ENCODE measurements at places on chromosomes 6 and 20.

DNA sequence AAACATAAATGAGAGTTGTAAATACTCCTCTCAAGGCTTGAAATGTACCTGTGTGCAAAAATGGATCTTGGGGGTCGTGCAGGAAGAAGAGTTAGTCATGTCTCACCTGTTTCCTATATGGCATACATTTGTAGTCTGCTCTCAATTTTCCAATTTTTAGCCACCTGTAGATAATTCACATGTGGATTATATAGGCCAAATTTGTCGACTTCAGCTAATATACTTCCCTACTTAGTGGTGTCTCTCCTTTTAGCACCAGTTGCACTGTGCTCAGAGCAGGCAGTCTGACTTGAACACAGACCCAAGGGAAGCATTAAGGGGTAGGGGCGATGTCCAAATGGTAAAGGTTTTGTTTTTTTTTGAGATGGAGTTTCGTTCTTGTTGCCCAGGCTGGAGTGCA lies 1.9 kb downstream of the RBM24 start:
- no peak overlapping the region for H3K4me3 ChIP-seq
- peaks cover 5% of the 10 kb centered on the region for H3K36me3 ChIP-seq
- H3K27ac ChIP-seq, result peak overlapping the region; percentile 97
- H3K4me1 ChIP-seq, result no peaks in the 10 kb centered on the region
- DNase-seq, result no peak

GRCh38 chr20:43838703-43839060 lies 76.0 kb upstream of the TOX2 start:
- no peak for DNase-seq
- H3K36me3 ChIP-seq, result no peaks in the 10 kb centered on the region
- H3K4me3 ChIP-seq, result no peak overlapping the region
- H3K27ac ChIP-seq, result no peak overlapping the region
- H3K4me1 ChIP-seq, result no peaks in the 10 kb centered on the region

GRCh38 chr6:163585932-163586437 lies 171.5 kb downstream of the QKI start:
- peak overlapping the region; percentile 59 for H3K27ac ChIP-seq
- DNase-seq, result no peak
- peaks cover 5% of the 10 kb centered on the region for H3K4me1 ChIP-seq
- H3K36me3 ChIP-seq, result no peaks in the 10 kb centered on the region
- H3K4me3 ChIP-seq, result no peak overlapping the region

- peak overlapping the region; percentile 64 for H3K27ac ChIP-seq
- no peaks in the 10 kb centered on the region for H3K27me3 ChIP-seq
- H3K4me1 ChIP-seq, result peaks cover 39% of the 10 kb centered on the region
- no peak overlapping the region for H3K4me3 ChIP-seq
These were observed 121.0 kb downstream of the PREX1 start for GRCh38 chr20:48706710-48707365.

GRCh38 chr20:46720776-46721425 lies 11.5 kb downstream of the SLC2A10 start:
- H3K36me3 ChIP-seq, result peaks cover 7% of the 10 kb centered on the region
- H3K27me3 ChIP-seq, result no peaks in the 10 kb centered on the region
- no peak overlapping the region for H3K27ac ChIP-seq
- no peak for DNase-seq

- H3K36me3 ChIP-seq, result no peaks in the 10 kb centered on the region
- H3K27ac ChIP-seq, result no peak overlapping the region
- no peak for DNase-seq
- no peak overlapping the region for H3K4me3 ChIP-seq
- no peaks in the 10 kb centered on the region for H3K27me3 ChIP-seq
These were observed 82.4 kb downstream of the MAFB start for GRCh38 chr20:40606660-40607059.

DNA sequence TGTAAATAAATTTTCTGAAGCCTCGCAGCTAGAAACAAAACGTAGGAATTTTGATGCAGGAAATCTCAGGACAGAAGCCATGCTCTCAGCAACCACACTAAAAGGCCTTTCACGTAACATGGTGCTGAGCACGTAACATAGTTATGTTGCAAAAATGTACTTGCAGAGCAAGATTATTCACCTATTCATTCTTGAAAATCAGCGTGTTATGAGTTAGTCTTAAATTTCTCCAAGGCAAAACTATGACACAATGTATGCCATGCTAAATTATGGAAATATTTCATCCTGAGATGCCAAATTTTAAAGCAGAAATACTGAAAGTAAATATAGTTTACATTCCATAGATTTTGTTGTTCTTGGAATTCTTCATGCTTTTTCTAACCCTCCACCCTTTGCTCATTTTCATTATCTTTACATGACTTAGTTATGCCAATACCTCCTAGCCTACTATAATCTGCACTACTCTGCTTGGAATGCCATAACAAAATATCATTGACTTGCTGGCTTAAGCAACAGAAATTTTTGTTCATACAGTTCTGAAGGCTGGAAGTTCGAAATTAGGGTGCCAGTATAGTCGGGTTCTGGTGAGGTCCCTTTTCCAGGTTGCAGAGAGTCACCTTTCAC lies 179.8 kb upstream of the BMP5 start:
- H3K27ac ChIP-seq, result no peak overlapping the region
- H3K36me3 ChIP-seq, result peaks cover 24% of the 10 kb centered on the region
- no peak for DNase-seq

DNA sequence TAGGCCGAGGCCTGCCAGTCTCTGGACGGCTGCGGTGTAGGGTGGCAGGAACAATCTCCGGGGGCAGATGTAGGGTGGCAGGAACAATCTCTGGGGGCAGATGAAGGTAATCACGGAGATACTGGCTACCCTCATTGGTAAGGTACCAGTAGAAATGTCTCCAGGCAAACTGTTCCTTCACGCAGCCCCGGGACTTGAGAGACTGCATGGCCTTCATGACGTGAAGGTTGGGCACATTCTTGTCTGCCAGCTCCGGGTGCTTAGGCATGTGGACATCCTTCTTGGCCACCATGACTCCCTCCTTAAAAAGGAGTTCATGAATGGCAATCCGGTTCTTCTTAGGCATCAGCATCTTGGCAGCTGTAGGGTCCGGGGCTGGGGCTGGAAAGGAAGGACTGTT lies 6.1 kb downstream of the FAM110A start:
- DNase-seq, result no peak
- no peak overlapping the region for H3K27ac ChIP-seq
- no peaks in the 10 kb centered on the region for H3K27me3 ChIP-seq
- no peak overlapping the region for H3K4me3 ChIP-seq
- peaks cover 29% of the 10 kb centered on the region for H3K4me1 ChIP-seq

DNA sequence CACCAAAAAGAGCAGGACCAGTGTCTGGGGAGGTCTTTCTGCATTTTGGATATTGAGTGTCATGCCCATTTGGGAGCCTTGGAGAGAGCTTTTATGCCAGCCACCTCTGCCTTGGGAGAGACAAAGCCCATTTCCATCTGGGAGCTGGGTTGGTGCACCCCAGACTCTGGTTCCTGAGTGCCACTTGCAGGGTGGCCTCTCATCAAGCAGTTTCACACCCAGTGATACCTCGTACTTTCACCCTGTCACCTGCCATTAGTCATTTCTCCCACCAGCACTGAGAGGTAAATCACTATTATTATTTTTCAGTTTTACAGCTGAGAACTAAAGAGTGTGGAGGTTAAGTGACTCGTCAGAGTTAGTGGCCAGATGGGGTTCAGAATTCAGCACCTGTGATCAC lies 94.7 kb downstream of the PTPRT start:
- H3K27ac ChIP-seq, result no peak overlapping the region
- no peak for DNase-seq
- no peak overlapping the region for H3K4me3 ChIP-seq
- H3K36me3 ChIP-seq, result no peaks in the 10 kb centered on the region

DNA sequence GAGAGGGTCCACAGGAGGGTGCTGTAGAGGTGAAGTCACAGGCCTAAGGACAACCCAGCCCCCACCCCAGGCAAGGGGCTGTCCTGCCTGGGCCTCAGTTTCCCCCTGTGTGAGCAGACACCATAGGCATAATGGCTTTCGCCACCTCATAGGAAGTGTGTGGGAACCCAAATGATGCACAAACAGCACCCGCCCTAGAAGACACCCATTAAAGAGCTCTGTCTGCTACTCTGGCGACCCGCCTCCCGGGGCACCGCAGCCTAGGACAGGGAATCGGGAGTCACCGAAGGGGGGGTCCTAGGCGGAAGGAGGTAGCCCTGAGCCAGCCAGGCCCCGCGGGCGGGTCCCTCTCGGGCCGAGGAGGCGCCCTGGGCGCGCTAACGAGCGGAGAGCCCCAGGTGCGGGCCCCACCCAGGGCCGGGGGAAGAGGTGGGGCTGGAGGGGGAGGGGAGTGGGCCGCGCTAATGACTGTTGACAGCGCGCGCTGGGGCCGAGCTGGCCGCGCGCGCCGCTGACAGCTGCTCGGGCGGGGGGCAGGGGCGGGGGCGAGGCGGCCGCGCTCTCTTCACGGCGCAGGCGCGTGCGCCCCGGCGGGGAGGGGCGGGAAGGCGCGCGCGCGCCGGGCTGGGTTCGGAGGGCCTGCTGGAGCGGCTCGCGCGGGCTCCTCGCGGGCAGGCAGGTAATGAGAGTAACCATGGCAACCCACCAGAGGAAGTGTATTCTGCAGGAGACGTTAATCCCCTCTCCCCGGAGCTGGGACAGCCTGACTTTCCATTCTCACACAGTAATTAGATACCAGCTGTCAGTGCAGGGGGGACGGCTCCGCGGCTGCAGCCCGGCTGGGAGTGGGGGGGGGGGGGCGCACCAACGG lies 48.9 kb downstream of the NOL4L start:
- H3K27me3 ChIP-seq, result no peaks in the 10 kb centered on the region
- H3K4me3 ChIP-seq, result peak overlapping the region; percentile 6
- H3K27ac ChIP-seq, result no peak overlapping the region
- peak; percentile 70 for DNase-seq
- H3K4me1 ChIP-seq, result peaks cover 23% of the 10 kb centered on the region

DNA sequence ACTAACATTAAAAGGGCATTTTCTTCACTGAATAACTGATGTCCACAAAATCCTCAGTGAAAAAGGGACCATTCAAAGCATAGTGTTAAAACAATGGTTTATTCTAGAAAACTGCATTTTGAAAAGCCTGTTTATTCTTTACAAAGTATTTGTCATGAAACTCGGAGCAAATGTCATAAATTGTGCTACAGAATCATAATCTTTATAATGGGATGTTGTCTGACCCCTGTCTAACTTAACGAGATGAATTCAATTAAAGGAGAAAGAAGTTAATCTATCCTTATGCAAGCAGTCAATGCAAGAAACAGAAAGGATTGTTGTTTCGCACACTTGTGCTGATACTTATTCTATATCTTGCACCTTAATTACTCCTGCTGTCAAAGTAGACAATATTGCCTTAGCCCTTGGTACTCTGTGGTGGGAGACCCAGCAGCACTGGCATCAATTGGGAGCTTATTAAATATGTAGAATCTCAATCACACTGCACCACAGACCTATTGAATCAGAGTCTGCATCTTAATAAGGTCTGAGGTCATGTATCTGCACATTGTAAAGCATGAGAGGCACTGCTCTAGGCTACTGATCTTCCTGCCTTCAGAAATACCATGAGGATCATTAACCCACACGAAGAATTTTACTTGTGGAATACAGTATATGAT lies 708.3 kb downstream of the HDGFL1 start:
- no peak for DNase-seq
- no peak overlapping the region for H3K27ac ChIP-seq
- no peak overlapping the region for H3K4me3 ChIP-seq
- no peaks in the 10 kb centered on the region for H3K27me3 ChIP-seq
- no peaks in the 10 kb centered on the region for H3K36me3 ChIP-seq

- H3K4me1 ChIP-seq, result no peaks in the 10 kb centered on the region
- H3K4me3 ChIP-seq, result no peak overlapping the region
- H3K27ac ChIP-seq, result no peak overlapping the region
- no peak for DNase-seq
- no peaks in the 10 kb centered on the region for H3K27me3 ChIP-seq
These were observed 18.9 kb downstream of the SPDEF start for GRCh38 chr6:34536959-34537848.

GRCh38 chr20:54110041-54110440 lies 39.6 kb upstream of the BCAS1 start:
- no peak for DNase-seq
- H3K4me1 ChIP-seq, result peaks cover under 1% of the 10 kb centered on the region
- H3K4me3 ChIP-seq, result no peak overlapping the region
- H3K36me3 ChIP-seq, result no peaks in the 10 kb centered on the region

DNA sequence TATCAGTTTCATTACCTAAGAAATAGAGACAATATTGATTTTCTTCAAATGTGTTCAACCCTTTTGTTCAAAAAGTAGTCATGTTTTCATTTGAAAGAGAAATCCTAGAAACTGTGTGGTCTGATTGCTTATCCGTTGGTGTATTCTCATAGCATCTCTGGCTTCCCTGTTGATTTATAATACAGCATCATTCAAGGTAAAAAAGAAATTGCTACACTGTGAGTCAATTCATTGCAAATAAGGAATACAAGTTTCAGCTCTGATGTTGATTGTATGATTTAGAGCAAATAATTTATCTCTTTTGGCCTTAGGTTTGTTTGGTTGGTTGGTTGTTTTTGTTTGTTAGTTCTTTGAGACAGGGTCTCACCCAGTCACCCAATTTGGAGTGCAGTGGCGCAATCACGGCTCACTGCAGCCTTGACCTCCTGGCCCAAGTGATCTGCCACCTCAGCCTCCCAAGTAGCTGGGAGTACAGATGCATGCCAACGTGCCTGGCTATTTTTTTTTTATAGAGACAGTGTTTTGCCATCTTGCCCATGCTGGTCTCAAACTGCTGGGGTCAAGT lies 185.5 kb upstream of the TNFAIP3 start:
- no peaks in the 10 kb centered on the region for H3K27me3 ChIP-seq
- H3K4me3 ChIP-seq, result no peak overlapping the region
- no peaks in the 10 kb centered on the region for H3K36me3 ChIP-seq
- DNase-seq, result no peak
- H3K27ac ChIP-seq, result no peak overlapping the region
- no peaks in the 10 kb centered on the region for H3K4me1 ChIP-seq

DNA sequence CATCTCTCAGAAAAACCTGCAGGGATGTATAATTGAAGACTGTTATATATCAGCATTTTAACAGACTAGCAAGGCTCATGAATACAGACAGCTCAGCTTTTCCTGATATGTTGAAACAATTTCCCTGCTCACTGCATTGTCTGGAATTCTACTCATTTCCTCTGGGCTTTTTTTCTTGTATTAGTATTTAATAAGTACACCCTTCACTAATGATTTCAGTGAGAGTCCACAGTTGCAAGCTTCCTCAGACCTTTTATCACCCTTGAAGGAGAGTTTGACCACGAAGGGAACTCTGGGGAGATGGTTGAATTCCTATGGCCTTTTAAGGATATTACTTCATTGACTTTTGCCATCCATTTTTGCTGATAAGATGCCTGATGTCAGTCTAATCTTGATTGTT lies 248.7 kb downstream of the ADGB start:
- H3K36me3 ChIP-seq, result no peaks in the 10 kb centered on the region
- H3K27me3 ChIP-seq, result no peaks in the 10 kb centered on the region
- no peaks in the 10 kb centered on the region for H3K4me1 ChIP-seq

DNA sequence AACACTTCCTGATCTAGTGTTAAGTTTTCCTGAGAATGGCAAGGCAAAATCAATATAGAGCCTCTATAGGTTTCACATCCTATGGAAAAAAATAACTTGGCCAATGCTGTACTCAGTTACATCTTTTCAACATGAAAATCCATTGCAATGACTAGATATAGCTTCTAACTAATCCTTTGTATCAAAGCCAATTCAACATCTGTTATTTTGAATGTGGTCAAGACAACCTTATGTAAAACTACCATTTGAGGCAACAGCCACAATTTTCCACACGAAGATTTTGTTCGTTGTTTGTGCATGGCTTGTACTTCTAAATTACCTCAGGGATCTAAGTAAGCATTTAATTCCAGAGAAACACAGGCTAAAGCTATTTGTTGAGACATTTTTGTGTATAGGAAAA lies 637.8 kb upstream of the EYS start:
- H3K27me3 ChIP-seq, result no peaks in the 10 kb centered on the region
- peak; percentile 18 for DNase-seq
- no peaks in the 10 kb centered on the region for H3K36me3 ChIP-seq

All from lung (tissue), 17 donors.